Smooth muscle cell of the pulmonary artery (primary cell): ENCODE measurements at places on chromosomes 6 and 20. TPM values are rescaled to one million over a fixed set of nuclear protein-coding genes. Genes with fewer than 3 reads are reported as not detected.

SLC52A3 gene
- total RNA-seq, result not detected in 2 replicates

EGFL8 gene
- 1.4 and 1.5 TPM in 2 replicates for total RNA-seq

DYNLT1 gene
- total RNA-seq, result 34.3 and 45.2 TPM in 2 replicates

CLIC5 gene
- under 0.01 TPM in 1 of 2 replicates, not detected in the other for total RNA-seq

TRIM10 gene
- total RNA-seq, result not detected in 2 replicates

GSTA1 gene
- 0.26 TPM in 1 of 2 replicates, not detected in the other for total RNA-seq

CRIP3 gene
- 0.39 TPM in 1 of 2 replicates, not detected in the other for total RNA-seq

WFDC11 gene
- total RNA-seq, result not detected in 2 replicates
